ENCODE measurements at places on chromosomes 16 and 17. TPM values are rescaled to one million over a fixed set of nuclear protein-coding genes. Genes with fewer than 3 reads are reported as not detected.

The ZG16 gene
- 0.09 TPM for total RNA-seq

The POLR2A gene
- total RNA-seq, result 23.5 TPM

The KIF2B gene
- not detected for total RNA-seq

The TMEM114 gene
- 0.14 TPM for total RNA-seq

GRCh38 chr16:31464781-31465260 lies 5.5 kb downstream of the ARMC5 start:
- H3K4me1 ChIP-seq, result peaks cover 25% of the 10 kb centered on the region
- DNase-seq, result no peak
- H3K36me3 ChIP-seq, result peaks cover 28% of the 10 kb centered on the region
- H3K27me3 ChIP-seq, result no peaks in the 10 kb centered on the region

DNA sequence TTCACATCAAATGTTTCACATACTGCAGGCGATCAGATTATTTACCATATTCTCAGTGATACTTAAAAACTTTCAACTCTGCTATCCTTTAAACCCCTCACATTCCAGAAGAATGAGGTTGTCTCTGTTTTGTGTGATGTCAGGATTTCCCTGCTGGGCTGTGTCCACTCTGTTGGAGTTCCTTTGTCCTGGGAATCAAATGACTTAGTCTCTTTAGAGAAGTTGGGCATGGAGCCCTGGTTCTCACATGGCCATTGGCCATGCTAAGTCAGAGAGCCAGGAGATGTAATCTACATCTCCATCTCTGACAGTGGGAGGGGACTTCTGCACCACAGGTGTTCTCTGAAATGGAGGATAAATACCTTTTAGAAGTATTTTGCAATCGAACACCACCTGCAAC lies 205.1 kb upstream of the MAF start:
- no peak overlapping the region for H3K27ac ChIP-seq
- DNase-seq, result no peak
- H3K27me3 ChIP-seq, result no peaks in the 10 kb centered on the region
- peaks cover 11% of the 10 kb centered on the region for H3K4me1 ChIP-seq

- no peaks in the 10 kb centered on the region for H3K36me3 ChIP-seq
- no peaks in the 10 kb centered on the region for H3K4me1 ChIP-seq
- no peaks in the 10 kb centered on the region for H3K27me3 ChIP-seq
- no peak for DNase-seq
These were observed 1643.5 kb downstream of the TP53TG3F start for GRCh38 chr16:35102780-35103403.

GRCh38 chr17:3678821-3679530 lies 10.4 kb downstream of the EMC6 start:
- peaks cover 76% of the 10 kb centered on the region for H3K4me1 ChIP-seq
- no peaks in the 10 kb centered on the region for H3K27me3 ChIP-seq
- H3K27ac ChIP-seq, result no peak overlapping the region
- no peak overlapping the region for H3K4me3 ChIP-seq
- H3K36me3 ChIP-seq, result peaks cover 26% of the 10 kb centered on the region
- DNase-seq, result no peak

DNA sequence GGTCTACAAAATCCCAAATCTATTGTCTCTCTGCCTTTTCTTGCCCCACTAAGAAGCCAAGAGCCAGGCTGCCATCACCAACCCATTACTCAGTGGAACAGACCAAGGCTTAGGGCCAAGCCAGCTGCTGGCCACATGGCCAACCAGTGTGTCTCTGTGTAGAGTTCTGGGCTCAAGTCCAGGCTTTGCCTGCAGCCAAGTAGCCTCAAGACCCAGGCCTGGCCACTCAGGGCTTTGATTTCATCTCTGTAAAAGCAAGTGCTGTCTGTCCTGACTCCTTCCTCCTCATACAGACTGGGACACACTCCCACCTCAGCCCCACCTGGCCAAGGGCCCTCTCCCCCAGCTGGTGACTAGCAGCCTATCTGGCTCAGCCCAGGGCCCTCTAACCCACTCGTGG lies 14.6 kb downstream of the SREBF1 start:
- no peaks in the 10 kb centered on the region for H3K27me3 ChIP-seq
- H3K4me1 ChIP-seq, result peaks cover 56% of the 10 kb centered on the region

GRCh38 chr16:4519274-4520058 lies 19.1 kb downstream of the CDIP1 start:
- DNase-seq, result no peak
- H3K4me3 ChIP-seq, result no peak overlapping the region
- no peak overlapping the region for H3K27ac ChIP-seq
- H3K27me3 ChIP-seq, result no peaks in the 10 kb centered on the region

DNA sequence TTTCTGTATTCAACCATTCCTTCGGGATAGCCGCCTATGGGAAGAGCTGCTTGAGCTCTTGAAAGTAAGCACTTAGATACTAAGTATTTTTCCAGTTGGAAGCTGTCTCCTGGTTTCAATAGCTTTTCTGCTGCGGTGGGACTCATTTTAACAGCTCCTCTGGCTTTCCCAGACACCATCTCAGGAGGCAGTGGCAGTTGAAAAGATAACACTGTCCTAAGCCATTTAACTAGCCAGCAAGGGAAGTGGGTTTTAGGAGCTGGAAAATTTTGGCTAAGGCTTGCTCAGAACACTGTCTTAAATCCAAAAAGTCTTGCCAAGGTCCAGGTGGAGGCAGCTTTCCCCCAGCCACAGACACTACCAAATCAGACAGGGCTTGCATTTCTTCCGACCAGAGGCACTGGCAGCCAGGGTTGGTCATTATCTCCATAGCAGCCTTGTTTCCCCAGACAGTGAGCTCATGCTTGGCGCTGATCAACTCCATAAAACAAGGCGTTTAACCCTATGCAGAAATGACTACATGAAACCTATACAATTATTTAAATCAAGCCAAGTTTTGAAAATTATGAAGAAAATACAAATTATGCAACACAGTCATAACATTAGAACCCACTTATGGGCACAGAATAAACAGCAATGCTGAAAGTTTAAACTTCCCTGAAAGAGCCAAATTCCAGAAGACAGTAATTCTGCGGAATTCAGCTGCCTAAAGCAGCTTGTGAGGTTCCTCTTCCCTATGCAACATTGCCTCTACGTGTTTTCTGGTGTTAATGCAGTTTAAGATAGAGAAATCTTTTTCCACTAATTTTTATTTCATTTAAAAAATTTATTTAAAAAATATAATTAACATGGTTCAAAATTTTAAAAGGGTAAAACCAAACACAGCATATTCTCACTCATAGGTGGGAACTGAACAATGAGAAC lies 25.0 kb downstream of the GABARAPL2 start:
- no peaks in the 10 kb centered on the region for H3K27me3 ChIP-seq
- no peak overlapping the region for H3K27ac ChIP-seq
- H3K4me1 ChIP-seq, result no peaks in the 10 kb centered on the region
- H3K4me3 ChIP-seq, result no peak overlapping the region
- no peak for DNase-seq

- no peak for DNase-seq
- H3K4me1 ChIP-seq, result no peaks in the 10 kb centered on the region
- no peaks in the 10 kb centered on the region for H3K27me3 ChIP-seq
- no peak overlapping the region for H3K4me3 ChIP-seq
- H3K36me3 ChIP-seq, result no peaks in the 10 kb centered on the region
These were observed 214.4 kb upstream of the CACNG5 start for GRCh38 chr17:66620528-66620927.

- H3K36me3 ChIP-seq, result no peaks in the 10 kb centered on the region
- H3K27ac ChIP-seq, result no peak overlapping the region
- no peak for DNase-seq
- peaks cover 19% of the 10 kb centered on the region for H3K27me3 ChIP-seq
These were observed 532 bp downstream of the CNTNAP1 start for GRCh38 chr17:42682722-42683403.

- H3K4me1 ChIP-seq, result no peaks in the 10 kb centered on the region
- H3K27me3 ChIP-seq, result peaks cover 6% of the 10 kb centered on the region
- H3K27ac ChIP-seq, result no peak overlapping the region
- H3K4me3 ChIP-seq, result no peak overlapping the region
- H3K36me3 ChIP-seq, result no peaks in the 10 kb centered on the region
These were observed 100.8 kb downstream of the ABCC12 start for GRCh38 chr16:48054881-48055601.

- no peaks in the 10 kb centered on the region for H3K4me1 ChIP-seq
- no peaks in the 10 kb centered on the region for H3K27me3 ChIP-seq
- no peak for DNase-seq
- no peak overlapping the region for H3K4me3 ChIP-seq
- no peak overlapping the region for H3K27ac ChIP-seq
These were observed 444.3 kb downstream of the KCNJ2 start for GRCh38 chr17:70613681-70614080.
